ENCODE measurements at places on chromosomes 4 and X.

- DNase-seq = no peak
Observed at GRCh38 chr4:15153662-15154061, 151.4 kb downstream of the CPEB2 start.

DNA sequence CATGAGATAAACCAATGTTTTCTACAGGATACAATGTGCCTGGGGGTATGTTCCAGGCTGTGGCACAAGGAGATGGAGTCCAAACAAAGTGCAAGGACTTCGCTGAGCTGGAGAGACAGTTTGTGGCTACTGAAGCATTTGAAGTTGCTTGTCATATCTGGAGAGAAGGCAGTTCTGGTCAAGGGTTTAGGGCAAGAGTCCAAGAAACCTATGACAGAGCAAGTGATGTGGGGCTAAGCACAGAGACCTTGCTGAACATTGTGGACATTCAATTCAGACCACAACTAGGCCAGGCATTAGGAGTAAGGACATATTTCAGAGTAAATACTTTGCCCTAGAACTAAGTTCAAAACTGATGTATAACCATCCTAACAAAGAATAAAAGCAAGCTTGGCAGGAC lies 34.8 kb downstream of the MAGED4B start:
- DNase-seq = no peak

- DNase-seq = peak; percentile 81
Observed at GRCh38 chrX:55907968-55908607, 190.5 kb downstream of the RRAGB start.

DNA sequence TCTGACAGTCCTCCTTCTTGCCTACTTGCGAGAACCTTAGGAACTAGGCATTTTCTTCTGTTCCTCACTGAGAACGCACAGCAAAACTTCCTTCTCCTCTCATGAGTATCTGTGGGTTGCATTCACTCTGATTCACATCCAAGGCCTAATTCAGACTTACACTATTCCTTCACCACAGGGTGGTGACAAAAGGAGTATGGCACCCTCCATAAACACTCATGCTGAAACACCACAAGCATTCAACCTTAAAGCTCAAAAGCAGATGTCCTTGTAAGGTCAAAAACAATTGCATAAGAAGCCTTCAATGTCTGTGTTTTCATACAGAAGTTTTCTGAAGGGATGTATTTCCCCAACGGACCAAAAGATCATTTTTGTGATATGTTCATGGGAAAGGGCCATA lies 147.3 kb downstream of the CORIN start:
- no peak for DNase-seq

DNA sequence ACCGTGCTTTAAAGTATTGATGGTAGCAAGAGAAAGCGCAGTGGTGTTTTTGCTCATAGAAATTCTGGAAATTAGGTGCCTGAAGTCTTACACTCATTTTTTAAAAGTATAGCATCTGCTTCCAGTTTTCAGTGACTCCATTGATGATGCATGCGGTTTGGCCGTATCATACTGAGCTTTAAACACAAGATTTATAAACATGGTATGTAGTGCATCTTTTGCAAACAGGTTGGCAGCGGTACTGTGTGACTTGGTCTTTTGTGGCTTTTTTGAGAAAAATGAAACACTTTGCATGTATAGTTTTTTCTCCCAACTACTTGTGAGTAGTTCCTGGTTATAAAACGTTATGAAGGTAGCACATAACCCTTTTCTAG lies 2.0 kb downstream of the DDX3X start:
- DNase-seq = no peak

DNA sequence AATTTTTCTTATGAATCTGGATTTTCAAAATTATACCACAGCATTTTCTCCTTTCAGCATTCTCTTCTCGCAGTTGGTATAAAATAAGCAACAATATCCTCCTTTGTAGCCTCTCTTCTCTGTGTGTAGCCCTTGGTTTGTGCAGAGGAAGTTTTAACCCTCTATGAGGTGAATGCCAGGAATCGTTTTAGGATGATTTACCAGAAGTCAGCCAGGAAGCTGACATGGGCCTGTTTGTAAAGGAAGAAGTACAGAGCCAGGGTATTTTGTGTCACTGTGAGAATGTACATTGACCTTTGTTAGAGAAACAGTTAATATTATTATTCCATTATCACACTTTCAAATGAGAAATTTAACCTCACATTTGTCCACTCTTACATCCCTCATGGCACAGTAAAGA lies 88.9 kb upstream of the RPL34 start:
- DNase-seq = no peak

GRCh38 chr4:16125571-16126445 lies 42.0 kb upstream of the PROM1 start:
- no peak for DNase-seq

- no peak for DNase-seq
Observed at GRCh38 chr4:20723019-20723418, 22.8 kb downstream of the PACRGL start.

DNA sequence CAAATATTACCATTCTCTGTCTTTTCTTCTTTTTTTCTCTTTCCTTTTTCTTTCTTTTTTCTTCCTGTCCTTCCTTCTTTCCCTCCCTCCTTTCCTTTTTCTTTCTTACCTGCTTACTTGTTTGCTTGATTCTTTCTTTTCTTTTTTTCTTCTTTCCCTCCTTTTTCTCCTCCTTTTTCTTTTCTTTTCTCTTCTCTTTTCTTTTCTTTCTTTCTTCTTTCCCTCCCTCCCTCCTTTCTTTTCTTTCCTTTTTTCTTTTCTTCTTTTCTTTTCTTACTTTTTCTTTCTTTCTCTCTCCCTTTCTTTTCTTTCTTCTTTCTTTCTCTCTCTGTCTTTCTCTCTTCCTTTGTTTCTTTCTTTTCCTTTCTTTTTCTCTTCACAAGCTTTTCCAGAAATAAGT lies 697.4 kb upstream of the ADGRL3 start:
- no peak for DNase-seq

GRCh38 chrX:153878969-153879653 lies 6.9 kb downstream of the L1CAM start:
- peak; percentile 60 for DNase-seq

- peak; percentile 62 for DNase-seq
Observed at GRCh38 chr4:52377563-52377962, 281.5 kb downstream of the USP46 start.

DNA sequence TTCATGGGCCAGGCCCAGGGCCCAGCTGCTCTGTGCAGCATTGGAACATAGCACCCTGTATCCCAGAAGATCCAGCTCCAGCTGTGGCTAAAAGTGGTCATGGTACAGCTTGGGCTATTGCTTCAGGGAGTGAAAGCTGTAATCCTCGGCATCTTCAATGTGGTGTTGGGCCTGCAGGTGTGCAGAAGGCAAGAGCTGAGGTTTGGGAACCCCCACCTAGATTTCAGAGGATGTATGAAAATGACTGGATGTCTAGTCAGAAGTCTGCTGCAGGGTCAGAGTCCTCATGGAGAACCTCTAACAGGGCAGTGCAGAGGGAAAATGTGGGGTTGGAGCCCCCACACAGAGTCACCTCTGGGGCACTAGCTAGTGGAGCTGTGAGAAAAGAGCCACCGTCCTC lies 341.7 kb downstream of the PPP3CA start:
- DNase-seq = no peak

- DNase-seq = peak; percentile 74
Observed at GRCh38 chr4:1766106-1767060, 26.7 kb upstream of the FGFR3 start.

- DNase-seq = no peak
Observed at GRCh38 chrX:24276015-24276414, 37.9 kb downstream of the SUPT20HL2 start.

DNA sequence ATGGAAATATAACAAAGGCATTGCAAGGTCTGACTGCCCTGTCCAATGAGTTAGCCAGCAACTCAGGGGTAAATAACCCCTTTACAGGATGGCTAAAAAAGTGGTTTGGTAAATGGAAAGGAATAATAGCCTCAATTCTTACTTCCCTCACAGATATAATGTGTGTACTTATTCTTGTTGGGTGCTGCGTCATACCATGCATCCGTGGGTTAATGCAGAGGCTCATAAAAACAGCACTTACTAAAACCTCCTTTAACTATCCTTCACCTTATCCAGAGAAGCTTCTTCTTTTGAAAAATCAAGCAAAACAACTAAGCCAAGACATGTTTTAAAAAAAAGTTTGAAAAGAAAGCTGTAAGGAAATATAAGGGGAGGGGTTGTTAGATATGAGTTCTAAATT lies 301.0 kb downstream of the PAPSS1 start:
- DNase-seq = no peak

DNA sequence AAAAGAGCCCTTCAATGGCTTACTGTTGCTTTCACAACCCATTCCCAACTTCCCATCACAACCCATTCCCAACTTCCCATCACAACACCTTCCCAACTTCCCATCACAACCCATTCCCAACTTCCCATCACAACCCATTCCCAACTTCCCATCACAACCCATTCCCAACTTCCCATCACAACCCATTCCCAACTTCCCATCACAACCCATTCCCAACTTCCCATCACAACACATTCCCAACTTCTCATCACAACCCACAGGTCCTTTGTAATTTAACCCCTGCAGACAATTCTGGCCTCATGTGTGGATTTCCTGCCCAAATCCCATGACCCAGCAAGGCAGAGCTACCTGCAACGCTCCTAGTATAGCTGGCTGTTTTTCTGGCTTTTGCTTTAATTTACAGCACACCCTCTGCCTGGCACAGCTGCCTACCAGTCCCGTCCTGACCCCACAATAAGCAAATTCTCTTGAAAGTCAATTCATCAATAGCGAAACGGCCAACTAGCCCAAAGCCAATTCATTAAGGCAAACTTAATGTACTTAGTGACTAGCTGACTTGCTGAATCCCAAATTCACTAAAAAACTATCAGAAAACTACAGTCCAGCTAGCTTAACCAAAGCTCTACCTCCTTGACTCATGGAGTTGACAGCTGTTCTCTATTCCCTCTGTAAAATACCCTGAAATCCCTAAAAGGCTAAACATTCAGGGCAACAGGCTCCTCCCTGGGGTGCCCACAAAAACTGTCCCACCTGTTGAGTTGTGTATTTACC lies 75.6 kb downstream of the AFAP1 start:
- DNase-seq = peak; percentile 23

DNA sequence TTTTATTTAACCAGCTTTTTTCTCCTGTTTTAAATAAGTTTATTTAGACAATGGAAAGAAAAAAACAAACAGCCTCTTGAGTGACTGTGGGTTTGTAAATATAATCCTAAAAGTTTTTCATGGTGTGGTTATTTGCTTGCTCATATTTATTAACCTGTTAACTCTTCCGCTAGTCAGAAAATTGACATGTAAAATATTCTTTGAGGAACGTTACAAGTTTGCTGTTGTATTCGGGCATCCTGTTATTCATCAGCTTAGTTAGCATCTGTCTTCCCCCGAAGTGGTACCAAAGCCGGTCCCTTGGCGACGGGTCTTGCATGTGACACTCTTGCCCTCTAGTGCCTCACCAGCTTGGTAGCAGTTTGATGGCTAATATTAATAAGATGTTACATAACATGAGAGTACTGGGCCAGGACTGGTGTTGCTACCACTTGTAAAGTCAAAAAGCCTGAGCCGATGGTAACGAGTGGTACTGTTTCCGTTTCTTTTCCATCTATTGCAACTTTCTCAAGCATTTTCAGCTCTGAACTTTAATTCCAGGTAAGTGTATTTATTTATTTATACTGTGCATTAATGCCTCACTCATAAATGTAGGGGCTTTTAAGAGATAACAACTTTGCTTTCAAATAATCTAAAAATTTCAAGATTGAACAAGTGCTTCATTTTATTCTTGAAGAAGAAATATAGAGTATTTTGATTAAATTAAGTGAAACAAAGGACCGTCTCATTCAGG lies at the start of gene NDST3:
TSS of gene NDST3 (plus strand) at position 434 of the 733 bp plus-strand sequence. CDS start 19,425 bp downstream, outside the sequence.
- peak; percentile 88 for DNase-seq

DNA sequence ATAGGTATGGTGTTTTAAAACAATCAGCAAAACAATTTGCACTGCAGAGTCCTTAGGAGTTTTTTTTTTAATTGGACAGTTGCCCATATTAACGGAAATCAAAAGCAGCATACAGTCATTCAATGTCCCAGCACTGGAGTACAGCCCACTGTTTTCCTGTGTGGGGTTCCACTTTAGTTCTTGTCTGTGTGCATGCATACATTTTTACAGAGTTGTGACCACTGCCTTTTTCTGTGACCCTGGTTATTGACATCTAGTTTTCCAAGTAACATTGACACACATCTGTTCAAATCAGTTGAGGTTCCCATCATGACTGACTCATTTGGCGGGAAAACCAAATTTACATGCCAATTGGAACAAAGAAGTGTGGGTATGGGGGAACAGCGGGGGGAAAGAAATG lies 83.3 kb downstream of the HPRT1 start:
- no peak for DNase-seq

DNA sequence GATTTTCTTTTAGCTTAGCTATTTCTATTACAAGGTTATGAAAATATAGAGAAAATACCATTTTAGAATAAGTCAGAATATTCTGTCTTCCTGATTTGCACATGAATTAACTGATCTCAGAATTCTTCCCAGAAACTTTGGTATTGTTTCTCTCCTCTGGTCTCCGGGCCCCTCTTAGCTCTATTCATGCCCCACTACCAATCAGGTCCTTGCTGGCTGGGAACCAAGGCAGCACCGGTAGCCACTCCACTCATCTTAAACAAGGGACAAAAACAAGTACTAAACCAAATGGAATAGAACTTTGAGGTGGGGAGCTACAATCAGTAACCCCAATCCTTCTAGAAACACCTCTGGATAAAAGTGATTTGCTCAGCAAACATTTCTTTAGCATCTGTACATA lies 64.3 kb downstream of the GPC3 start:
- no peak for DNase-seq

DNA sequence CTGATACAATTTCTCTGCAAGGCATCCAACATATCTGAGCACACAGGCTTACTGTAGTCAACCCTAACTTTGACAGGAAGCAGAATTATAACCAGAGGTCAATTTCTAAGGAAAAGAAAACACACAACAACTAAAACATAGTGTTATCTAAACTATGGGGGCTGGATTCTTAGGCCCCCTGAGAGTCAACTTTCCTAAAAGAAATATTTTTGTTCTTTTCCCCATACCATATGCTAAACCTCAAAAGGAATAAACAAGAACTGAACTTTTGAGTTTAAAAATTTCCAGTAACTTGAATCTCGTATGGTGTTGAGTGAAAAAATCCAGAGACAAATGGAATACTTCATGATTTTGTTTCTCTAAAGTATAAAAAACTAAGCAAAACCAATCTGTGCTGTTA lies 42.9 kb downstream of the ATXN3L start:
- DNase-seq = no peak

GRCh38 chr4:112516471-112517066 lies 589 bp upstream of the NEUROG2 start:
- peak; percentile 96 for DNase-seq

- DNase-seq = no peak
Observed at GRCh38 chrX:154135458-154136229, 8.4 kb upstream of the OPN1LW start.

DNA sequence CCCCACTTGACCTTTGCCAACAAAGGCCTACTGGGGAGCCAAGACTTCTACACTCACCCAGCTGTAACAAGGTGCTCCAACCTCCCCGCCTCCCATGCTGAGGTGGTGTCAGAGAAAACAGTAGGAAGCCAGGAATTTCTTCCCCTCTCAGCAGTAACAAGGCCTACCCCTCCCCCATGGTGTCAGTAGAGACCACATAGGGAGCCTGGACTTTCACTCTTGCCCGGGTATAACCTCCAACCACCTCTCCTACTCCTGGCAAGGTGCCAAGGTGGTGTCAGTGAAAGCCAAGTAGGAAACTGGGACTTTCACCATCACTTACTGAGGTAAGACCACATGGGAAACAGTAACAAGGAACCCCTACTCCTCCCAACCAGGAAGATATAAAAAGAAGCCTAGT lies 93.1 kb downstream of the SLC16A2 start:
- no peak for DNase-seq

- DNase-seq = no peak
Observed at GRCh38 chr4:109655396-109655795, 47.8 kb downstream of the CASP6 start.

All from neural progenitor cell (in vitro differentiated cells).